ENCODE measurements at places on chromosomes 3 and 15. TPM values are rescaled to one million over a fixed set of nuclear protein-coding genes. Genes with fewer than 3 reads are reported as not detected.

GRCh38 chr3:188830893-188831292, 340.9 kb upstream of the TPRG1 start:
- no peak for DNase-seq

GRCh38 chr15:68718468-68718867, 102.2 kb downstream of the ANP32A start:
- no peak for DNase-seq

DNA sequence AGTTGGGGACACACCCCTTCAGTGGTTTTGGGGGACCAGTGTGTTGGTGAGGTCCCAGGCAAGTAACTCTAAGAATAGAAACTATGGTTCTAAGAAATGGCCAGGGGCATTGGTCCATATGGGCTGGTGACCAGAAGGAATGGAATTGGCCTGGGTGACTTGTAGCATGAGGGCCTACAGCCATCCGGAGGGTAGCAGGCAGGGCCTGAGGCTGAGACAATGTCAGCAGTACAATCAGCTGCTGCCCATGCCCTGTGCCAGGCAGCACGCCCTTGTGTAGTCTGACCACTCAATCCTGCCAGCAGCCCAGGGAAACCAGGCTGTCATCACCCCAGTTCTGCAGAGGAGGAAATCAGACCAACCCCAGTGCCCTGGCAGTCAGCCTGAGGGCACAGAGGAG, 100.6 kb downstream of the DNAJB8 start:
- DNase-seq: no peak

DNA sequence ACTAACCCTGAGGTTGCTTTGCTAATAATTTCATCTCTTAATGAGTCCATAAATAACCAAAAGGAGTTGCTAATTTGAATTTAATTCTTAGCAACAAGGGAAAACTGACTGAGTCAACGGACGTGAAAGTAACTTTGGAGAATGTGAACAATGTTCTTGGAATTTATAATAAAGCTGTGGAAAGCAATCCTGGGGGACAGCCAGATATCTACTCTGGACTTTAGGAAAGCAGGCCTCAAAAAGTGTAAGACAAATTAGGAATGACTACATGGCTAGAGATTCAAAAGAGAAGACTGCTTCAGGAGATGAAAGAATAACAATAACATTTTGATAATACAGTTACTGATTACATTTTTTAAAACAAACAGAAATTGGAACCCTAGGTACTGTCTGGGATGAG, 318.4 kb upstream of the COL8A1 start:
- DNase-seq: no peak

DNA sequence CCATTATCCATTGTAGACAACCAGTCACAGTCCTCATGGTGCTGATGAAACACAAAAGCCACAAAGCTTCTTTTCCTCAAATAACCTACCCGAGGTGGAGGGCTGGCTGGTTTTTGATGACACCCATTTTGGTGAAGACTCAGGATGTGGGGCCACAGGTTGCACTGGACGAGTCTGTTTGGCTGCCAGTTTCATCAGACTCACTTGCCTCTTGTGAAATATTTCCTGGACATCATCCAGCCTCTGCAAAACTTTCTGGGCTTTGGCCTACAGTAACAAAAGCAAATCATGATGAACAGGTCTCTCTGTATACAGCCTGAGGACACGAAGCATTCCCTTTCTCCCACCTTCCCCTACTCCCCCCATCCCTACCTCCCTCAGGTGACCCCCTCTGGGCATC, 42.2 kb downstream of the B3GNT5 start:
- DNase-seq: no peak

DNA sequence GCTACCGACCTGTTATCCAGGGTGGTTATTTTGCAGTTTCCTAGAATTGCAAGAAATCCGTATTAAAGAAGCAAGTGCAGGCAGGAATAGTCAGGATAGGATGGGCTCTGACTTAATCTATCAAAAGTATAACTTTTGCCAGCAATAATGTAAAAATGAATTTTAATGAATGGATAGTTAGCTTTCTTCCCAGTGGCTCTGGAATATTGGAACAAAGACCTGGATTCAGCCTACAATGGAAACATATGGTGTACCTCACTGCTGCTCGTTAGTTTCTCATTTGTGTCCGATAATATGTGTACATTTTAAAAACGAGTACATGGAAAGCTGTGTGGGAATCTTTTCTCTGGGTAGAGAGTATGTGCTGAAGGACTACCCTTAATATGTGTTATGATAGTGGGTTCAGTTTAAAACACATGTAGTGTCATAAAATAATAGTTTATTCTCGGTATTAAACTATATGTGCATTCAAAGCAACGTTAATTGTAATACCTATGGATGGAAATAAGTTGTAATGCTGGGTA, 805 bp downstream of the SERPINI1 start:
- no peak for DNase-seq

GRCh38 chr3:142817897-142818296, 71.0 kb downstream of the PCOLCE2 start:
- DNase-seq: no peak

The BSN gene
- 0.14 TPM for total RNA-seq

The DAZL gene
- total RNA-seq: not detected

The MEGF11 gene
- 7.3 TPM for total RNA-seq

The OR5K2 gene
- total RNA-seq: 0.12 TPM
